Urothelium cell line (cell line): ENCODE measurements at places on chromosomes 7 and 10.

DNA sequence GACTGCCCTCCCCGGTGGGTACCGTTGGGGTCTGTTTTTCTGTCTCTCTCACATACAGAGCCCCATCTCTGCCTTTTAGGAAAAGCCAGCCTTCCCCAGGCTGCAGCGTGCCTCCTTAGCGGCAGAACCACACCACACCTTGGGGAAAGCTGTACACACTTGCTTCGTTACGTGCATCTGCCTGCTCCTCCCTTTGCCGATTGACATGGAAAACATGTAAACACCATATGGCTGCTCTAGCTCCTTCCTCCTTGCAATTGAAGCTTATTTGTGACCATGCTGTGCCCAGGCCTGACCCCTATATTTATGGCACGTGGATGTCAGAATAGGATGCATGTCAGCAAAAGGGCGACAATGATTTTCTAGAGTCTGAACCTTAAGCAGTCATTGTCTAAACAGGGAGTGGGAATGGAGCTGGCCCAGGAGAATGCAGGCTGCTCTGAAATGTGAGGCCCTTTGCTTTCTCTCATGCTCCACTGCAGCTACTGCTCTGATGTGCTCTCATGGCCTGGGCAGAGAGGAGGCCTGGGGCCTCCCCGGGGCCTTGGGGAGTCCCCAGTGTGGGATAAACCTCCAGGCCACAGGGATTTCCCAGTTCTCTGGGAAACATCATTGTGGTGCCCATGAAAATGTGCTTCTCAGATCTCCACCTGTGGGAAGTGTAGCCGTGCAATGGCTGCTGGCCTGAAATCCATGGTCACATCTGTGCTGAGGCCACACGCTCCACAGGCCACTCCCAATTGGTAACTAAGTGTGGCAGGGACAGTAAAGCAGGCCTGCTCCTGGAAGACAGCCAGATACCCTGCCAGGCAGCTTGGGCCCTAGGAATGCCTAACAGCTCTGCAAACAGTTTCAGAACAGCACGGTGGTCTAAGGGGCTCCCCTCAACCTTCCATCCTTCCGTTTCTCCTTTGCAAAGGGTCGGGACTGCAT is 18.6 kb downstream of the PDE6C start:
- no peak for DNase-seq

- no peak for DNase-seq
Observed at GRCh38 chr7:123972045-123972444, 47.0 kb downstream of the SPAM1 start.

DNA sequence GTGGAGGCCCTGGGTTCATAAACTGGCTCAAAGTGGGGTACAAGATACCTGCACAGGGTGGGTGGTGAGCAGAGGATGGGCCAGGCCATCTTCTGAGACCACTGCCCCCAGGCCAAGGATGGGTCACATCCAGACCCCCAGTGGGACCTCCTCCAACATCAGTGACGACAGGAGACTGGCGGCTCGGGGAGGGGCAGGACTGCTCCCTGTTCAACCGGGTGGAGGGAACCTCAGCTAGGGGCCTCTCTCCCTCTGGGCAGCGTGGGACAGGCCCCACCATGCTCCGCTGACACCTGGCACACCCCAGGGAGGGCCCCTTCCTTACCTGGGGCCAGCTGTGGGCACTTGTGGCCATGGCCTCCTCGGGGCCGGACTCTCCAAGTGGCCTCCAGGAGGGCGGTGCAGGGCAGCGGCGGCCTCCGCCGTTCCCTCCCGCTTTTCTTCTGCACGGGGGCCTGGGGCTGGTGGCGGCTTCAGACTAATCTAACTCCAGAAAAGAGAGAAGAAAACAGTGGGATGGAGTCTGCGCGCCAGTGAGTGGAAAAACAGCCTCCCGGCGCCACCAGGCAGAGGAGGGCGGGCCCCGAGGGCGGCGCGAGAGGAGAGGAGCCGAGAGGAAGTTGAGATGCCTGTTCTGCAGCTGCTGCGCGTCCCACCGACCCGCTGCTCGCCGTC is at the start of gene CALHM2:
TSS of gene CALHM2 (minus strand) at position 540 of the 675 bp plus-strand sequence. CDS start 2,429 bp downstream, outside the sequence.
- peak; percentile 50 for DNase-seq

- no peak for DNase-seq
Observed at GRCh38 chr7:39608278-39608677, 15.1 kb upstream of the RALA start.

- no peak for DNase-seq
Observed at GRCh38 chr7:112172870-112173567, 33.2 kb downstream of the DOCK4 start.

DNA sequence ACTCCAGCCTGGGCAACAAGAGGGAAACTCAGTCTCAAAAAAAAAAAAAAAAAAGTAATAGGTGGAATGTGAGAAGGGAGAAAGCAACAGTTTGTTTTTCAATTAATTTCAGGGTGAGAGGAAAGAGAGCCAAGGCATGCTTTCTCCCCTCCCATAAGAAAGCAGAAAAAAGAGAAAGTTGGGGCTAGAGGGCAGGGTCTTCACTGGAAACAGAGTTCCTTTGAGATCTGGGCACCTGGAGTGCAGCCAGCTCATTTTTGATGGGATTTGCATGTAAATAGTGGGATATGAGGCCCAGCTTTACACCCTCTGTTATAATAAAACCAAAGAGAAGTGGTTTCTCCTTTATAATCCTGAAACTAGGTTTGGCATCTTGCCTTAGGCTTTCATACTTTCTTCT is 13.8 kb upstream of the STOX1 start:
- no peak for DNase-seq

- peak; percentile 98 for DNase-seq
Observed at GRCh38 chr7:5596046-5596895, 172.6 kb upstream of the TNRC18 start.

DNA sequence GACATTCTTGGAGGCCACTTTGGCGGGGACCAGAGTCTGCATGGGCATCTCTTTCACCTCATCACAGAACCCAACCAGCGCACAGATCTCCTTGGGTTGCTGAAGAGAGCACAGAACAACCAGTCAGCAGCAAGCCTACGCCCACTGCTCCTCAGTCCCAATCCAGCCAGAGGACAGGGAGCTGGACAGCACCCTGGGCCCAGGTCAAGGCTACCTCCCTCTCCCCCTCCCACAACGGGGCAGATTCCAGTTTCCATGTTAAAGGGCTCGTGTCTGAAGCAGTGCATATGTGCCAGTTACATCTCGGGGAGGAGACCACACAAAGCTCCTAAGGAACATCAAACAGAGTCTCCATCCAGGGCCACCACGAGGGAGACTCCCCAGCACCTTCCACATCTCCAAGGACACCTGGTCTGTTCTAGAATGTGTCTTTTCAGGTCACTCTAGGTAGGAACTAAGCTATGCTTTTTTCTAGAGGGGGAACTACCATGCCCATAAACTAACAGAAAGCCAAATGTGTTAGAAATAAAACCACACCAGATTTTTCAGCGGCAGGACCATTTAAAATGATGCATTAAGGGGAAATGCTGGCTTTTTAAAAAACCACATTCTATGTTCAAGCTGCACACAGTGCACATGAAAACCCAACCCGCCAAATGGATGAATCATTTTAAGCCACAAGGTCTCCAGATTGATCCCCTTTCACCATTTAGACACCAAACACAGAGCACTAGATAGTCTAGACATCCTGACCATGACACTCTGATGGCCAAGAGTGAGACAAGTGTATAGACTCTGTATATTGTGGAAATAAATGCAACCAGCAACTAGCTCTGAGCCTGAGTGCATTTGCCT is 28.9 kb downstream of the PSAP start:
- DNase-seq, result no peak

DNA sequence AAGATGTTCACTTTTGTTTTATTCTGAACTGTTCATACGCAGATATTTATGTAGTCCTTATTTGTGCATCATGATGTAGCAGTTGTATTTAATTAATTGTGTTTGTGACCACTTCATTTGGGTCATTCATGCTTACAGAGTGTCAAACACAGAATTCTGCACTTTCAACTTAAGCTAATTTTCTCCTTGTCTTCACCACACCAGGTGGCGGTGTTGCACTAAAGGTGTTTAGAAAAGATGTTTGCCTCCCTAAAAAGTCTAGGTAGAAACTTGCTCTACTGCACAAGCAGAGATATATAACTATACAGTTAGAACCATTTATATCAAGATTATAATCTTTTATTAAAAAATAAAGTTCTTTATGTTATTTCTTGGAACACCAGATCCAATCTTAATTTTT is 1.3 kb upstream of the TAS2R38 start:
- DNase-seq, result peak; percentile 14

- DNase-seq, result no peak
Observed at GRCh38 chr7:111821046-111821445, 258.8 kb upstream of the IMMP2L start.

- DNase-seq, result peak; percentile 3
Observed at GRCh38 chr7:100488333-100489095, 4.8 kb downstream of the NYAP1 start.
